ENCODE measurements at places on chromosomes 13 and 19.

- DNase-seq = no peak
Observed at GRCh38 chr13:31278869-31279268, 79.1 kb downstream of the B3GLCT start.

DNA sequence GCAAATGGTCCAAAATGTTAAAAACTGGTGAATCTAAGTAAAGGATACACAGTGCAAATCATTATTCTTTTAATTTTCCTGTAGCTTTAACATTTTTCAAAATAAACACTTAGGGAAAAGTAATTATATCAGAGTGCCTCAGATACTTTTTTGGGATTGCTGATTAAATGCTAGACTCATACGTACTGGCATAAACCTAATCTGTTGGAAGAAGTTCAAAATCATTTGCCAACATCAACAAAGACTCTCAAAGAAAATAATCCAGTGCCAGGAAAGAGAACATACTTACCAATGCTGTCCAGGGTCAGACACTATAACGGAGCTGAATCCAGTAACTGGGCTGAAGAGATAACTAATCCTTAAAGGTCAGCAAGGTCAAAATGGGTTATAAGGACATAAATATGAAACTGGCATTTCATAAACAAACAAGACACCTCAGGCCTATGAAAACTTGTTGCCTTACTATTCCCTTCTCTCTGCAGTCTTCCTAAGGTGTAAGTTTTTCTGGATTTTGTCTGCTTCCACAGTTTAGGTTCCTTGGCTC lies 3.3 kb upstream of the ZNF420 start:
- DNase-seq = no peak

- peak; percentile 33 for DNase-seq
Observed at GRCh38 chr13:44810061-44810840, 179.0 kb downstream of the NUFIP1 start.

DNA sequence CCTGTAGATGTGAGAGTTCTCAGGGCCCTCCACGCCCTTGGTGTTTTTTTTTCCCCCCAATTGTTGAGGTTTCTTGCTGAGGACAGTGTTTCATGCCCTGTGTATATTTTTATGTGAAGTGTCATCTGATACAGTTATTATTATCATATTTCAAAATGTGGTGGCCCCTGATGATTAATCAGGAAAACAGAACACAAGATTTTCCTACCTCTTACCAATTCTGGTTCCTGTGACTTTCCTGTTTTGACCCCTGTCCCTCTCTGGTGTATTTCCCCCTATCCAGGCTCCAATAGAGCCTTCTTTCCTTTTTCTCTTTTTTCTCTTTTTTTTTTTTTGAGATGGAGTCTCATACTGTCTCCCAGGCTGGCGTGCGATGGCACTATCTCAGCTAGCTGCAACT lies 642 bp downstream of the PSG8 start:
- no peak for DNase-seq

- DNase-seq = no peak
Observed at GRCh38 chr13:36217456-36217855, 3.1 kb upstream of the SOHLH2 start.
